ENCODE measurements at places on chromosomes 3 and 15.

- DNase-seq, result no peak
Measured at GRCh38 chr3:30263238-30263924, 343.0 kb upstream of the TGFBR2 start.

DNA sequence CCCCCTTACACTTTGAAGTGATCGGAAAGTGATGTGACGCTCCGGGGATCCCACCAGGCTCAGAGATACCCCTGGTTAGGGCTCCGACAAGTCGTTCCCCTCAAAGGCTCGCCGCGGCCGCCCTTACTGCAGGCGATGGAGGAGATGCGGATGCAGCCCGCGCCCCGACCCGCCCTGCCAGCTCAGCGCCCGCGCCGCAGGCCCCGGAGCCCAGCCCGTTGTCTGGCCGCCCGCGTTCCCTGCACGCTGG is 228 bp downstream of the GLT8D1 start:
- no peak for DNase-seq

GRCh38 chr3:179811321-179812095 is 158.7 kb downstream of the USP13 start:
- DNase-seq, result no peak

GRCh38 chr3:43894176-43895049 is 203.7 kb downstream of the ABHD5 start:
- DNase-seq, result peak; percentile 40

- DNase-seq, result no peak
Measured at GRCh38 chr3:98914210-98915080, 12.9 kb upstream of the DCBLD2 start.

DNA sequence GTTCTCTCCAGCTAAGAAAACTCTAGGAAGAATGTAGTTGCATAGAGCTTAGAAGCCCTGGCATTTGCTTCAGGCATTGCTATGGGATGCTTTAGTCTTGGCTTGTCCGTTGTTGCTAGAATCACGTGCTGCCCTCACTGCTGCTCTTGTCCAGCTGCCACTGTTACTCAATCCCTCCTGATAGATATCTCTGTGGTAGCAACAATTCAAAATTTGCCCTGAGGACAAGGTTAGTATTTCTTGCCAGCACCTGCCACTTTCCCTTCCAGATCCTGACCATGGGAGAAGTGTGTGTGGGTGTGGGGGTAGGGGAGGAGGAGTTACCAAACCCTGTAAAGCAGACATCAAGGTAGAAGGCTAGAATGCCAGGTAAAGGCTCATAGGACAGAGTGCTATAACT is 113.8 kb downstream of the PPM1L start:
- DNase-seq, result no peak

All from mucosa of descending colon (tissue), 3 donors.